T-cell (primary cell): ENCODE measurements at places on chromosomes 6 and 20.

- no peak for DNase-seq
Observed at GRCh38 chr6:151702851-151703658, 104.4 kb upstream of the ESR1 start.

DNA sequence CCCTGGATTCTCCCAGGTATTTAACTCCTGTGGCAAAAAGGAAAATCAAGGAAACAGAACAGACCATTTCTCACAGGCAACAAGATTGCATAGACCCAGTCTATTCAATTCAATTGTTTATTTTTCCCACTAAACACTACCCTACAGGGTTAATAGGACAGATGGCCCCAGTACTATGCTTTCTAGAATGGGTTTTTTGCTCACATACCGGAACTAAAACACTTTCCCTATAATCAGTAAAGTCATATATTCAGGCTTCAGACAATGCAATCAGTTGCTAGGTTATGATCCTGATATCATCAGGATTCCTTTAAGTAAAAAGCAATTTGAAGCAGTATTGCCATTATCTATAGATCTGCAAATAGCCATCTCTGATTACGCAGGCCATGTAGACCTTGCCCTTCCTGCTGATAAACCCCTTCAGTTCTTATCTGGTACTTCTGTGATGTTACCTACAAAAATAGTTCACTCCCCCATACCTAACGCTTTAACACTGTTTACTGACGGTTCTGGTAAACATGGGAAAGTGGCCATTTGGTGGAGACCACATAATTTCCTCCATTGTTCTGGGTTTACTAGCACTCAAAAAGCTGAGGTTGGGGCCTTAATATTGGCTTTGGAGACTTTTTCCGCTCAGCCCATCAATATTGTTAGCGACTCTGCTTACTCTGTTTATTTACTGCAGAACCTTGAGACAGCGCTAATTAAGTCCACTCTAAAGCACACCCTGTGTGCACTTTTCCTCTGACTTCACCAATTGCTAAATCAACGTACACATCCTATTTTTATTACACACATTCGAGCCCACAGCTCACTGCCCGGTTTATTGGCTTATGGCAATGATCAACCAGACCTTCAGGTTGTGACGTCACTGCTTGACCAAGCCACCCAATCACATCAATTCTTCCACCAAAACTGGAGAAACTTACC lies 666.0 kb downstream of the PHF3 start:
- DNase-seq, result no peak

- DNase-seq, result no peak
Observed at GRCh38 chr6:110561008-110561396, 84.6 kb upstream of the SLC22A16 start.

- DNase-seq, result no peak
Observed at GRCh38 chr6:163485388-163485851, 70.9 kb downstream of the QKI start.

DNA sequence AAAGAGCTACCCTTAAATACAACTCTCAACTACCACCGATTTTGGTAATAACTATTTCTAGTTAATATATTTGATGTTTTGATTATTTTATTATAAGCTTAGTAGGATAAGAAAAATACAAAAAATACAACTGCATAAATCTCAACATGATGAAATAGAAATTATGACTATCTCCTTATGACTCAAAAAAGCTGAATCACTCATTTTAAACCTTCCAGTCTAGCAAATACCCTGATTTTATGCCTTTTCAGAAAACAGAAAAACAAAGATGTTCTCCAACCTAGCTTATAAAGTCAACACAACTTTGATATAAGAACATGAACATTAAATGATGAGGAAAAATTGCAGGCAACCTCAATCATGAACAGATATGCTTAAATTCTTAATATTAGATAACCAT lies 40.2 kb upstream of the DSE start:
- DNase-seq, result no peak
